T-cell (primary cell): ENCODE measurements at places on chromosomes 11 and 22. TPM values are rescaled to one million over a fixed set of nuclear protein-coding genes. Genes with fewer than 3 reads are reported as not detected.
A peak's percentile ranks its signal among the peaks of the same experiment; 100 is the strongest.

DNA sequence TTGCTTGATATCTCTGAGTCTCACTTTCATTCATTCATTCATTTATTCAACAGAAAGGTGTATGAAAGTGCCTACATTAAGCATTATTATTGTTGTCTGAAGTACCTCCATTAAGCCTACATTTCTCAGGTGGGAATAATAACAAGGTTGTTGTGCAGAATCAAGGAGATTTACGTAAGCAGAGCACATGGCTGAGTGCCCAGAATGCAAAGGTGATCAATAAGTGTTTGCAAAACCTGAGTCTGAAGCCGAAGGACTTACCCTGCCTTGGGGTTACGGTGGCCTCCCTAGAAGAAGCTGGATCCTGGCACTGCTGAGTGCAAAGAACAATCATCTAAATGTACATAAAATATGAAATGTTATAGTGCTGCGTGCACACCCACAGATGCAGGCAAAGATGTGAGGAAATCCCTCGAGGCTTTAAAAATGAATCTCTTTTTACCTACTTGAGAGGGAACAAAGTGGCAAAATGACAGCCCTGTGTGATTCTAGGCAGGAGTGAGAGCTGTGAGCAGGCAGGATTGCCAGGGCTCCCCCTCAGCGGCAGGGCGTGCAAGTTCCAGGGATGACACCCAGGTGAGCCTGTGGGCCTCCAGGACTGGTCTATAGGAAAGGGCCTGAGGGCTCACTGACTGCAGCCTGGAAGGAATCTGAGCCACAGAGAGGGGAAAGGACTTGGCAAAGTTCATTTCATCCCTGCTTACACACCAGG, 133.1 kb upstream of the TBCEL start:
- DNase-seq = no peak
- peaks cover 2% of the 10 kb centered on the region for H3K27me3 ChIP-seq
- H3K27ac ChIP-seq = no peak overlapping the region

DNA sequence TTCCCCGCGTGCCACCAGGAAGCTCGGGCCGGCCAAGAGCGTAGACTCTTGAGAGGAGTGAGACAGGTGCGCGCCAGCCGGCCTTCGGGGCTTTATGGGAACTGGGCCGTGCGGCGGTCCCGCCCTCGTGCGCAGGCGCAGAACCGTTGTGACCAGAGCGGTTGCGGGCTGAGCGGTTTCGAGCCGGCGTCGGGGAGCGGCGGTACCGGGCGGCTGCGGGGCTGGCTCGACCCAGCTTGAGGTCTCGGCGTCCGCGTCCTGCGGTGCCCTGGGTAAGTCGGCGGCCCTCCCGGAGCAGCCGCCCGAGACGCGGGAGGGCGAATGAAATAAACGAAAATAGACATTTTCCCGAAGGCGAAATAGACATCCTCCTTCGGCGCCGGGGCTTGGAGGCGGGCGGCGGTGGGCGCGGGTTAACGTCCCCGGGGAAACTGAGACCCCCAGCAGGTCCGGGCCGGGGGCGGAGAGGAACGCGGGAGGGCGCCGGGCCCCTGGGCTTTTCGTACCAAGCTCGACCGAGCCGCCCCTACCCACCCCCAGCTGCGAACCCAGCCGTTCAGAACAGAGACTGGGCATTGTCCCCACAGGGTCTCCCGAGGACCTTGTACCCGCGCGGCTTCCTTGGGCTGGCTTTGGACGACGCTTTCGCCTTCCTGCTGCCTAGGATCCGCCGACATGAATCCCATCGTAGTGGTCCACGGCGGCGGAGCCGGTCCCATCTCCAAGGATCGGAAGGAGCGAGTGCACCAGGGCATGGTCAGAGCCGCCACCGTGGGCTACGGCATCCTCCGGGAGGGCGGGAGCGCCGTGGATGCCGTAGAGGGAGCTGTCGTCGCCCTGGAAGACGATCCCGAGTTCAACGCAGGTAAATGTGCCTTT, at the start of gene ASRGL1:
Gene ASRGL1, plus strand, starts transcription at position 146 of the 879 bp plus-strand sequence. Its CDS starts 530 bp downstream, at position 676.
- no peak within 1 kb of the TSS for H3K27ac ChIP-seq
- peak within 1 kb of the TSS; percentile 57 for H3K4me3 ChIP-seq
- H3K4me1 ChIP-seq = peaks cover 13% of the 10 kb centered on the region
- DNase-seq = peak; percentile 58
- peaks cover 26% of the 10 kb centered on the region for H3K27me3 ChIP-seq

GRCh38 chr11:107836851-107837250, 21.7 kb downstream of the SLC35F2 start:
- no peaks in the 10 kb centered on the region for H3K4me1 ChIP-seq
- no peaks in the 10 kb centered on the region for H3K36me3 ChIP-seq
- DNase-seq = no peak
- no peaks in the 10 kb centered on the region for H3K27me3 ChIP-seq

GRCh38 chr11:46826310-46827044, 19.6 kb downstream of the CKAP5 start:
- no peak overlapping the region for H3K27ac ChIP-seq
- H3K4me3 ChIP-seq = peak overlapping the region; percentile 54
- H3K27me3 ChIP-seq = no peaks in the 10 kb centered on the region
- peaks cover 5% of the 10 kb centered on the region for H3K4me1 ChIP-seq
- H3K36me3 ChIP-seq = no peaks in the 10 kb centered on the region
- DNase-seq = peak; percentile 61

DNA sequence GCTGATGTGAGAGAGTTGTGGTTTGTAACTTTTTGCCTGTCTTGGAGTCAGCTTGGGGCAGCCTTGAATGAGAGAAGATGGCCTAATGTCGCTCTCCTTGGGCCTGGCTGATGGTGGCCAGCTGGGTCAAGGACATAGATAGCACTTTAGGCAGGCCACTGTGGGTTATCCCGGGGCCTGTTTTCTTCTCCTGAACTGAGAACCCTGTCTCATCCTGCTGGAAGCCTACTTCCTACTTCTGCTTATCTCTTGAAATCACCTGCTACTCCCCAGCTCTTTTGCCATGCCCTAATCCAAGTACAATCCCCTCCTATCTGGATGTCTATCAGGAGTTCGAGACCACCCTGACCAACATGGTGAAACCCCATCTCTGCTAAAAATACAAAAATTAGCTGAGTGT, 49.5 kb downstream of the OSBP2 start:
- no peaks in the 10 kb centered on the region for H3K4me1 ChIP-seq
- H3K27ac ChIP-seq = no peak overlapping the region
- H3K36me3 ChIP-seq = no peaks in the 10 kb centered on the region
- DNase-seq = no peak
- no peaks in the 10 kb centered on the region for H3K27me3 ChIP-seq

- no peak overlapping the region for H3K4me3 ChIP-seq
- H3K4me1 ChIP-seq = no peaks in the 10 kb centered on the region
- H3K36me3 ChIP-seq = no peaks in the 10 kb centered on the region
- H3K27ac ChIP-seq = no peak overlapping the region
- H3K27me3 ChIP-seq = peaks cover 24% of the 10 kb centered on the region
- no peak for DNase-seq
Observed at GRCh38 chr11:12787847-12788246, 113.6 kb downstream of the TEAD1 start.

GRCh38 chr22:48926643-48927042, 901.0 kb downstream of the BRD1 start:
- no peak overlapping the region for H3K27ac ChIP-seq
- H3K4me3 ChIP-seq = no peak overlapping the region
- H3K36me3 ChIP-seq = no peaks in the 10 kb centered on the region
- H3K27me3 ChIP-seq = peaks cover 4% of the 10 kb centered on the region

- DNase-seq = no peak
- no peak overlapping the region for H3K4me3 ChIP-seq
- H3K27me3 ChIP-seq = no peaks in the 10 kb centered on the region
- H3K4me1 ChIP-seq = no peaks in the 10 kb centered on the region
Observed at GRCh38 chr22:43042101-43042780, 27.3 kb upstream of the PACSIN2 start.

DNA sequence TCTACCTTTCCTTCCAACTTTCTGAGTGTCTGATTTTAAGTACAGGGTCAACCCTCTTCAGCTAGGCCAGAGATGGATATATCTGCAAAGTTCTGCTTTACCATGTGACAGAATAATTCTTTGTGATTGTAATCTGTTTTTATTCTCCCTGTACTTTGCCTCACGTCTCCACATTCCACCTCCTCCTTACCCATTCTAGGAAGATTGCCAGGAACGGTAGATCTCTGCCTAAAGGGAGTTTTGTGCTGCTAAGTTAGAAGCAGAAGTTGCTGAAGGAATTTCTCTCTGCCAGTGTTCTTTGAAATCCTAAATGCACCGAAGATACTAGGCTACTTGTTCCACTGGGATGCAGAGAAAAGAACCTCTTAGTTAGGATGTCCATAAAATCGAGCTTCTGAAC, 20.7 kb upstream of the FAM181B start:
- no peaks in the 10 kb centered on the region for H3K27me3 ChIP-seq
- peaks cover 15% of the 10 kb centered on the region for H3K4me1 ChIP-seq
- H3K4me3 ChIP-seq = no peak overlapping the region
- no peak for DNase-seq

- no peak overlapping the region for H3K27ac ChIP-seq
- DNase-seq = no peak
- peaks cover 11% of the 10 kb centered on the region for H3K36me3 ChIP-seq
- H3K4me1 ChIP-seq = peaks cover 37% of the 10 kb centered on the region
- H3K27me3 ChIP-seq = no peaks in the 10 kb centered on the region
- H3K4me3 ChIP-seq = no peak overlapping the region
Observed at GRCh38 chr11:1858154-1858553, 5.3 kb downstream of the LSP1 start.

- no peaks in the 10 kb centered on the region for H3K27me3 ChIP-seq
- H3K27ac ChIP-seq = no peak overlapping the region
- no peak overlapping the region for H3K4me3 ChIP-seq
- no peak for DNase-seq
- peaks cover 34% of the 10 kb centered on the region for H3K36me3 ChIP-seq
Observed at GRCh38 chr11:71964641-71965040, 34.1 kb upstream of the IL18BP start.

GRCh38 chr11:112540261-112540660, 279.6 kb upstream of the PLET1 start:
- DNase-seq = no peak
- H3K27ac ChIP-seq = no peak overlapping the region
- no peak overlapping the region for H3K4me3 ChIP-seq
- H3K4me1 ChIP-seq = peaks cover 14% of the 10 kb centered on the region

DNA sequence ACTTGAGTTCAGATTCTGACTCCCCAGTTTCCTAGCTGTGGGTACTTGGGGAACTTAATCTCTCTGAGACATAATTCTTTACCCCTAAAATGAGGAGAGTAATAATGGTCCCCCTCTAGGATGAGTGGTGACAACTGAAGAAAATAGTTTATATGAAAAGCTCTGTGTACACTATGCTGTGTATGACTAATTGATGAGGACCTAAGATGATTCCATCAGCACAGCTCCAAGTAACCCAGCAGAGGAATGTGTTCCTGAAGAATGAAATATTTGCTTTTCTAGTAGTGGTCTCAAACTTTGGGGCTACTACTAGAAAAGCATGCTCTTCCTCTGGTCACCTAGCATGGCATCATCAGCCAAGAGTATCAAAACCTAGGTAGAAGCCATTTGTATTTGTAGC, 217.3 kb upstream of the NARS2 start:
- no peak overlapping the region for H3K4me3 ChIP-seq
- no peak overlapping the region for H3K27ac ChIP-seq
- H3K27me3 ChIP-seq = no peaks in the 10 kb centered on the region
- H3K4me1 ChIP-seq = no peaks in the 10 kb centered on the region

DNA sequence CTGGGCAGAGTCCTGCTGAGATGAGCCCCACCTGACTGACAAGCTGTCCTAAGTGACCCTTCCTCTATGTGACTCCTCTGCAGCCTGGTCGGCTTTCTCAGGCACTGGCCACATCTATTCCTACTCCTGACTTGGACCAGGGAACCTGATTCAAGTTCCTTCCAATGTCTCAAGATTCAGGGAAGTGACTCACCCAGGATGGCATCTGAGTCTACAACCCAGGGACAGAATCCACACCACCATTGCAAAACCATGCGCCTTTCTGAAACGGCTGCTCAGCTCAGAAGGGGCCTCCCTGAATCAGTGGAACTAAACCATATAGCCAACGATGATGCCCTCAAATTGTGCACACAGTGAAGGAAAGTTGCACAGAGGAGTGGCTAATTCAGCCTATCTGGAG, 63.9 kb upstream of the CSNK2A3 start:
- no peaks in the 10 kb centered on the region for H3K4me1 ChIP-seq
- H3K36me3 ChIP-seq = no peaks in the 10 kb centered on the region
- DNase-seq = no peak
- H3K27me3 ChIP-seq = peaks cover 21% of the 10 kb centered on the region
- no peak overlapping the region for H3K27ac ChIP-seq
- no peak overlapping the region for H3K4me3 ChIP-seq

DNA sequence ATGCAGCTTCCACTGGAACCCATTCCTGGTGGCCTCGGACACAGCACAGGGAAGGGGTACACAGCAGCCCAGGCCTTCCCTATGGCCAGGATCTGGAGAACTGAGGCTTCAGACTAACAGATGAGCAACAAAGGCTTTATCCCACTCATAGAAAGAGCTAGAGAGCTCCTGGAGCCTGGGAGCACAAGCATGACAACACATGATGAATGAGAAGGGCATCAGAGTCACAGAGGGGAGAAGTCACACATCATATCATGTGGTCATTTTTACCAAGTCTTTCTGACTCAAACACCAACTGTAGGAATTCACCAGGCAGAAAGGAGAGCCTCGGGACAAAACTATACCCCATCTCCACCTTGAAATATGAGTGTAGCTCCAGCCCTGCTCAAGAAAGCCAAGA, 43.2 kb downstream of the NRXN2 start:
- H3K4me1 ChIP-seq = no peaks in the 10 kb centered on the region
- no peak for DNase-seq
- no peaks in the 10 kb centered on the region for H3K36me3 ChIP-seq
- no peak overlapping the region for H3K4me3 ChIP-seq
- no peak overlapping the region for H3K27ac ChIP-seq

DNA sequence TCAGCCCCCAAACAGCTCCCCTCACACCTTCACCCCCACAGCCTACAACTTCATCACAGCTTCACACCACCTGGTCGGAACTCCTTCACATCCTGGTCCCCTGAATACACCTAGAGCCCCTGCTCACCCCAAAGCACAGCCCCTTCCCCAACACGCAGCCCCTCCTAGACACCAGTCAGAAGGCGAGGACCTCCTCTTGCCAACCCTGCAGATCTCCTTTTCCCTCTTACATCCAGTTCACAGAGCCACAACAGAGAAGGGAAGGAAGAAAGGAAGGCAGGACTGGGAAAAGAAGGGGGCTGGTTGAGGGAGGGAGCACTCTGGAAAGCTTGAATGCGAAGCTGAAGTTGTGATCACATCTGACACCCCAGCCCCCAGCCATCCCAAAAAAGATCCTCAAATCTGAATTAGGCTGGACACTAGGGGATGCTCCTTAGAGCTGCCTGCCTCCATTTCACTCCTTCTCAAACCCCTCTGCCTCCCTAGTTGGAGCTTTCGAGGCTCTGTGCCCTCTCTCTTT, 629 bp downstream of the CCKBR start:
- no peaks in the 10 kb centered on the region for H3K4me1 ChIP-seq
- H3K36me3 ChIP-seq = no peaks in the 10 kb centered on the region
- no peak overlapping the region for H3K27ac ChIP-seq
- peak overlapping the region; percentile 29 for H3K4me3 ChIP-seq
- H3K27me3 ChIP-seq = peaks cover 33% of the 10 kb centered on the region
- no peak for DNase-seq

The SLC15A3 gene
- total RNA-seq = 12.2 TPM

The MUC5AC gene
- total RNA-seq = 0.03 TPM

The SLC6A5 gene
- total RNA-seq = not detected

The RIMBP3B gene
- total RNA-seq = 0.14 TPM

The CELSR1 gene
- 1.2 TPM for total RNA-seq

The OR52B2 gene
- total RNA-seq = not detected

The OR6A2 gene
- total RNA-seq = 0.35 TPM

The APOL5 gene
- total RNA-seq = not detected

The MAP6 gene
- 0.19 TPM for total RNA-seq

The TMEM191B gene
- 14.4 TPM for total RNA-seq

The WDR74 gene
- total RNA-seq = 103 TPM

The CNTF gene
- total RNA-seq = 2.9 TPM
